ENCODE measurements at places on chromosomes 3 and 15. TPM values are rescaled to one million over a fixed set of nuclear protein-coding genes. Genes with fewer than 3 reads are reported as not detected.

DNA sequence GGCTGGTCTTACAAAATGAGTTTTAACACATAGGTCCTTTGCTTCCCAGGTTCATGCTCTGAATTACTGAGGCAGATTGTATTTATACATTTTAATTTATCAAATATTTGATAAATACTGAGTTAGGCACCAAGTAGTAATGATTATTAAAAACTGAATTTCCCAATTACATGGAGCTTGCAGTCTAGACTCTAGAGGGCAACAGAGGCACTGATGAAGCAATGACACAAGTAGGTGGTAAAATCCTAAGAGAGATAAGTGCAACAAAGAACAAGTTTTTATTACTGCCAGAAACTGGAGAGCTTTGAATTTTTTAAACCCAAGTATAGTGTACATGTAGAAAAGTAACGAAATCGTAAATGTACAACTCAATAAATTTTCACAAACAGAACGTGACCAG lies 406.2 kb upstream of the RARB start:
- no peaks in the 10 kb centered on the region for H3K36me3 ChIP-seq
- H3K4me3 ChIP-seq = no peak overlapping the region
- no peaks in the 10 kb centered on the region for H3K27me3 ChIP-seq
- DNase-seq = no peak
- H3K4me1 ChIP-seq = no peaks in the 10 kb centered on the region

DNA sequence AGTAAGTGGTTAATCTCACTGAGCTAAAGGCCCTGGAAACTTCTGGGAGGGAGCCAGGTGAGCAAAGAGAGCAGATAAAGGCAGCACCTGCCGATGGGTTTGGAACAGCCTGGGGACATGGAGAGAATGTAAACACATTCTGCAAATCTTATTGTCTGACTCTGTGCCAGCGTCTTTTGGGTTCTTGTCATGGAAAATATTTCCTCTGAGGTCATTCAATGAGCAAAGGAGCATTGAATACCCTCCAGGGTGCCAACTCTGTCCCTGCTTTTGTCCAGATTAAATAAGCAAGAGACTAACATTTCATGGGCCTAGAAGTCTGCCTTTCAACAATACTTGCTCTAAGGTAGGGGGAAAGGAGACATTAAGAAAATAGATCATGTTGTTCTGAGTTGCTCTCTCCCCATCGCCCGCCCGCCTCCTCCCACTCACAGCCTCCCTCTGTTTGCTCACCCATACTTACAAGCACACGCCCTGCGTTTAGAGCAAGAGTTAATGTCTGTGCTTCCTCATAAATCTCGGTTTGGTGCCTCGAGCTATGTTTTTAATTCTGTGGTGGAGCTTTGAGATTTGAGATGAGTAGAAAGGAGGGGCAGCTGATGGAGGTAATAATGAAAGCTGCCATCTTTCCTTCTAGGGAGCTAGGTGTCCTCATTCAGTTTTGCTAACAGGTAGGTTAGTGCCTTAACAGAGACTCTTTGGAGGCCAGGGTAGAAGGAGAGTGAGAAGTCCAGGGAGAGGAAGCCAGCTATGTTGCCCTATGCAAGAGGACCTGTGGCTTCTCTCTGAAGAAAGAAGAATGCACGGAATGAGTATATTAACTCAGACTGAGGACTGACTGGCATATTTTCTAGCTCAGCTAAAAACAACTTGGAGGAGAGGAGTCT lies 132.9 kb downstream of the TPRG1 start:
- no peak overlapping the region for H3K4me3 ChIP-seq
- no peaks in the 10 kb centered on the region for H3K36me3 ChIP-seq
- H3K4me1 ChIP-seq = no peaks in the 10 kb centered on the region
- no peaks in the 10 kb centered on the region for H3K27me3 ChIP-seq
- H3K27ac ChIP-seq = no peak overlapping the region
- no peak for DNase-seq

- no peaks in the 10 kb centered on the region for H3K36me3 ChIP-seq
- H3K4me1 ChIP-seq = no peaks in the 10 kb centered on the region
- H3K4me3 ChIP-seq = no peak overlapping the region
- H3K27ac ChIP-seq = no peak overlapping the region
- H3K27me3 ChIP-seq = no peaks in the 10 kb centered on the region
Measured at GRCh38 chr3:169387751-169388696, 275.5 kb downstream of the MECOM start.

DNA sequence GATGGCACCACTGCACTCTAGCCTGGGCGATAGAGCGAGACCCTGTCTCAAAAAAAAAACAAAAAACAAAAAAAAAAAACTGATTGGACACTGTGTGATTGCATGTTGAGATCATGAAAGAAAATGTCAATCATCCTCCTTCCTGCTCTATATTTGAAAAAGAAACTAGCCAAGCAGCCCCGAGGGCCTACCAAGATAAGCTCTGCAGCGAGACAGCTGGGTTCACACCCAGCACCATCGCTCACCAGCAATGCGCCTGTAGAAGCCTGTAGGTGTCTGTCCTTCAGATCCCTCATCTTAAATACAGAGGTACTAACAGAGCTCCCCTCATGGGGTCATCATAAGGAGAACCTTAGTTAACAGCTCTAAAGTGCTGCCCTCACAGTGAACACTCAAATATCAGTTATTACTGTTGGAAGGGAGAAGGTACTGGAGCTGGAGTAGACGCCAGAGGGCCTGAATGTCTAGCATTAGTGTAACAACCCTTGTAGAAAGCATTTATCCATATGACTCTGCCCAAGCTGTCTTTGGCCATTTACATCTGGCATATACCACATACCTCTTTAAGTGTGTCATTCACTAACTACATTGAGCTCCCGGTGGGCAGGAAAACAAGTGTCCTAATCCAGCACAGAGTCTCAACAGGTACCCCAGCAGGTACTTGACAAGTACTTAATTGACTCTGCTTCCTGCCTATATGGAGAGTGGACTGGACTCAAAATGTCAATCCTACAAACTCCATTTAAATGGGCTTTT lies 22.9 kb downstream of the MYLK start:
- H3K4me1 ChIP-seq = no peaks in the 10 kb centered on the region
- H3K4me3 ChIP-seq = no peak overlapping the region
- no peaks in the 10 kb centered on the region for H3K27me3 ChIP-seq
- no peak for DNase-seq

DNA sequence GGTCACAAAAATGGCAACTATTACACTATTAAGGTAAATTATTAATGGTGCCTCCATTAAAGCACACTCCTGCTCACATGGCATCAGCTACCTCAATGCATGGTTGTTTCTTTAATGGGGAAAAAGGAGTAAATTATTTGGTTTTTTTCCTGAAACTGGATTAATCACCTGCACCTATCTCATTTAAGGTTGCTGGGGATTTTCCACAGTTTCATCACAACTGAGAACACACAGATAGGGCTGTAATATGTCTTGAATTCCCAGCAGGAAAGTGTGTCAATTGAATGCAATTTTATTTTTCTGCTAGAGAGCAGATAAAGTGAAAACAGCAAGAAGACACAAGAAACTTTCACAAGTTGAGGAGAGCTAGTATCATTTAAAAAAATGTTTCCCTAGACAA lies 36.4 kb downstream of the RFTN1 start:
- H3K4me3 ChIP-seq = no peak overlapping the region
- no peak for DNase-seq
- H3K27ac ChIP-seq = no peak overlapping the region
- no peaks in the 10 kb centered on the region for H3K27me3 ChIP-seq

- H3K27me3 ChIP-seq = no peaks in the 10 kb centered on the region
- DNase-seq = no peak
- H3K4me3 ChIP-seq = no peak overlapping the region
- no peak overlapping the region for H3K27ac ChIP-seq
- no peaks in the 10 kb centered on the region for H3K36me3 ChIP-seq
- peaks cover 1% of the 10 kb centered on the region for H3K4me1 ChIP-seq
Measured at GRCh38 chr3:22115581-22115980, 364.6 kb upstream of the ZNF385D start.

DNA sequence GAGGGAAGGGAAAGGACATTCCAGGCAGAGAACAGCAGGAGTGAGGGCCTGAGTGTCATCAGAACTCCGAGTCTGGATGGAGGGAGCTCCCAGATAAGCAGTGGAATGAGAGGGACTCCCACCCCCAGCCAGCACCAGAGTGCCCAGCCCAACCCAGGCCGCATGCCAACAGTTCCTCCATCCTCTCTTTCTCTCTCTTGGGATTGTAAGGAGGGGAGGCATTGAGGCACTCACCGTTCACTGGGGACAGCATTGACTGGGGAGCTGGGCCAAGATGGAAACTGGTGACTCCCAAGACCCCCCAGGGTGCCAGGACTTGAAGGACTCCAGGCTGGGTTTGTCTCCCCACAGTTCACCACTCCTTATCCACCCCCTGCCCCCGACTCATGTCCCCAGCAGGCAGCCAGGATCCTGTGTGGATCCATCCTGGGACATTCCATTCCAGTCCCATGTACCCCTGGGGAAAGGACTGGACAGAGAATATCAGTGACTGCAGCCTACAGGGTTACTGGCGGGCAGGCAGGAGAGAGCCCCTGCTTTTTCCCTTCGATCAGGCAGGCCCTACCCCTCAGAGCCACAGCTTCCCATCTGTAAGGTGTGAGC lies 15.7 kb downstream of the PTH1R start:
- peaks cover 7% of the 10 kb centered on the region for H3K4me1 ChIP-seq
- H3K36me3 ChIP-seq = no peaks in the 10 kb centered on the region
- no peak for DNase-seq
- no peaks in the 10 kb centered on the region for H3K27me3 ChIP-seq
- no peak overlapping the region for H3K27ac ChIP-seq
- no peak overlapping the region for H3K4me3 ChIP-seq

DNA sequence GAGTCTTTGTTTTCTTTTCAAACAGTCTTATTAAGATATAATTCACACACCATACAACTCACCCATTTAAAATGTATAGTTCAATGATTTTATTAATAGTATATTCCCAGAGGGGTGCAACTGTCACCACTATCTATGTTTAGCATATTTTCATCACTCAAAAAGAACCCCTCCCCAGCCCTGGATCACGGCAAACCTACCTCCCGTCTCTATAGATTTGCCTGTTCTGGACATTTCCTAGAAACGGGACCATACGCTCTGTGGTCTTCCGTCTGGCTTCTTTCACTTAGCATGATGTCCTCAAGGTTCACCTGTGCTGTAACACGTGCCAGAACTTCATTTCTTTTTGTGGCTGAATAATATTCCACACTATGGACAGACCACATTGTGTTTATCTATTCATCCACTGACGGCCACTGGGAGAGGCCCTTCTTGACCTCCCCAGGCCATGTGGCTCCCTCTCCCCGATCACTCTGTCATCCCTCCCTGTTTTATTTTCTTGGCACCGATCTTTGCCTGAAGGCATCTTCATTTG lies 56.4 kb downstream of the IQSEC1 start:
- no peaks in the 10 kb centered on the region for H3K36me3 ChIP-seq
- peaks cover 11% of the 10 kb centered on the region for H3K4me1 ChIP-seq
- H3K4me3 ChIP-seq = no peak overlapping the region
- no peak for DNase-seq
- no peaks in the 10 kb centered on the region for H3K27me3 ChIP-seq

CD86 gene
- total RNA-seq = 1.5 TPM

MAP3K13 gene
- 31.3 TPM for total RNA-seq

HIGD2B gene
- total RNA-seq = not detected

CAPN3 gene
- total RNA-seq = 8.0 TPM

BTLA gene
- not detected for total RNA-seq

MGLL gene
- total RNA-seq = 7.3 TPM
